ENCODE measurements at places on chromosomes 2 and 18.

DNA sequence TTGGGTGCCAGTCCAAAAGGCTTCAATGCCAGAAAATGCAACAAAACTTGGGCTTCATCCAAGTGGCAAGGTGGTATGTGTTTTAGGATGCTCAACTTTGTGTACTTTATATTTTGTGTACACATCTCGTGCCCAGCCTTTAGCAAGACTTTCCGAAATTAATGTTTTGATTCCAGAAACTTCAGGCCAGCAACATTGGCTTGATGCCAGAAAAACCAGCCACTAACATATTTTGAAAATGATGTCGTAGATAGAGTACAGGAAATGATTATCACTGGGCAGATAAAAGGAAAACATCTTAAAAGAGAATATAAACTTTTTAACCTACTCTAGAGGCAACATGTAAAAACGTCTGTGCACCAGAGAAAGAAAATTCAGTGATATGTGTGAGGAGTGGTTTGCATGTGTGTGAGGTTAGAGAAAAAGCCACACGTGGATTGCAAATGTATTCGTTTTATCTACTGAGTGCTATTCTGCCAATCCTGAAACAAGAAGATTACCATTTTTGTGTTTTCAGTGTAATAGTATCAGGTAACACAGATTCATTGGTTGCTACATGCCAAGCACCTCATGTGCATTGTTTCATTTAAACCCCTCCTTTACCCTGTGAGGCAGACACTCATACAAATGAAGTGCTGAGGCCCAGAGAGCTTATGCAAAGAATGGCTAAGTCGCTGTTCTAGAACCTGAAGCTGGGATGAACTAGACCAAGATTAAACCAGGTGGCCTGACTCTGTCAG, 264.8 kb downstream of the C1D start:
- DNase-seq, result no peak

DNA sequence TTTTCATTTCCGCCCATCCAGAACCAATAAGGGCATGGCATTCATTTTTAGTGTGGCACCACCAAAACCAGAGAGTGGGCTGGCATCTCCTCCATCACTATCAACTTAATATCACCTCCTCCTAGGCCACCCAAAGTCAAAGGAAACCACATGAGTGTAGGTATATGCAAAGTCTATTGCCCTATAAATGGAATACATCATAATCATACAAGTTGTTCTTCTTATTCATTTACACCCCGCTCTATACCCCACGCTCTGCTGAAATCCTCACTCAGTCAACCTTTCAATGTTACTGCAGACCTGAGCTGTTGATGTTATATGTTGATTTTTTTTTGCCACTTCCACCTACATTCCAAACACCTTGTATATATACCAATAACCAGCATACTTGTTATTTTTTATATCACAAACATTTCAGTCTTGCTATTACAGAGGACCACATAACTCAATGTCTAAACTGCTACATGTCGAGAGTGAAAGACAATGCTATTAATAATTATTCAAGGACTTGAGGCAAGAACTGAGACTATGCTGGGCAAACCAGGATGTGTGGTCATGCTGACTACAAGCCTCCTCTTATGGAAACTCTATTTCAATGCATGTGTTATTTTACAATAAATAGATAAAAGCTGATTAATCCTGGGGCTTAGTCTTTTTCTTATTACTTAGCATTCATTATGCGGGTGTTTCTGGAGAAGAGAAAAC, 466.5 kb upstream of the ID2 start:
- DNase-seq, result no peak

DNA sequence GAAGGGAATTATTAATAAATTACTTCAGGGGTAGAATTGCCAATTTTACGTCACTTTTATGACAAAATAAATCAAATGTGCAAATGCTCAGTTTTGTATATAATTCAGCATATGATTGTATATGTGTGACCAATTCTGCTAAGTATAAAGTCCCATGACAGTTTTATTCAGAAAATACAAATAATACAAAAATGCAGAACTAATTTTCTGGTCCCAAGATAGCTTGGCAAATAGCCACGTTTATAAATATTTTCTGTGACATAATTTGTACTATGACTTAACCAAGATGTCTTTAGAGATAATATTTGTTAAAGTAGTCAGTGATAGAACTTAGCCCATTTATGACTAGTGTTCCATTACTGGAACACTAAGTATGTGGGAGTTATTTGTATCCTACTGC, 24.2 kb upstream of the CAB39 start:
- DNase-seq, result no peak

- DNase-seq, result no peak
Observed at GRCh38 chr2:112939425-112939824, 28.5 kb downstream of the IL37 start.

DNA sequence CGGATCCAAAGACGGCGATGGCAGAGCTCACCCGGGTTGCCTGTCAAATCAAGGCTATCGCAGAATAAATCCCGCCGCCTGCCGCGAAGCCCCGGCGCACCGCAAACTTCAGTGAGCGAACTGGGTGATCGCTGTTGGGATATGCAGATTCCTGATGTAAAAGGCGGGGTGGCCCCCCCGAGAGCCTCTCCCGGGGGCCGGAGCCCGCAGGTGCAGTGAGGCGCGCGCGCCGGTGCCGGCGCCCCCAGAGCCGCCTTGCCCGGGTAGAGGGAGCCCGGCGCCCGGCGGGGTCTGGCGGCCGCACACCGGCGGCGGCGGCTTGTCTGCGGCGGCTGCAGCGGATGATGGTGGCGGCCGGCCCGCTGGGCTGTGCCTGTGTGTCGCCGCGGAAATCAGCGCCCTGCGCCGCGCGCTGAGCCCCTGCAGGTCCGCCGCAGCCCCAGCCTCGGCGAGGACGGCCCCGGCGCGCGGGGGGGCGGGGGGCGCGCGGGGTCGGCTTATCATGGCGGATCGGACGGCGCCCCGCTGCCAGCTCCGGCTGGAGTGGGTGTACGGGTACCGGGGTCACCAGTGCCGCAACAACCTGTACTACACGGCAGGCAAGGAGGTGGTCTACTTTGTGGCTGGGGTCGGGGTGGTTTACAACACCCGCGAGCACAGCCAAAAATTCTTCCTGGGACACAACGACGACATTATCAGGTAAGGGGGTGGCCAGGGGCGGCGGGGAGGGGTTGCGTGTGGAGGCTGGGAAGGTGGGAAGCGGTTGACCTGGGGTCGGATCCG, 1.3 kb downstream of the EML6 start:
- DNase-seq, result peak; percentile 43

DNA sequence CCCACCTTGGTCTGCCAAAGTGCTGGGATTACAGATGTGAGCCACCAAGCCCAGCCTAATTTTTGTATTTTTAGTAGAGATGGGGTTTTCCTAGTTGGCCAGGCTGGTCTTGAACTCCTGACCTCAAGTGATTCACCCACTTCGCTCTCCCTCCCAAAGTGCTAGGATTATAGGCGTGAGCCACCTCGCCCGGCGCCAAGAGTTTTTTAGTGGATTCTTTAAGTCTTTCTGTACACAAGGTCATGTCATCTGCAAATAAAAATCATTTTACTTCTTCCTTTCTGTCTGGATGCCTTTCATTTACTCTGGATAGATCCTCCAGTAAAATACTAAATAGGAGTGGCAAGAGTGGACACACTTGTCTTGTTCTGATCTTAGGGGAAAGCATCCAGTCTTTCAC, 61.7 kb downstream of the KCMF1 start:
- DNase-seq, result no peak

DNA sequence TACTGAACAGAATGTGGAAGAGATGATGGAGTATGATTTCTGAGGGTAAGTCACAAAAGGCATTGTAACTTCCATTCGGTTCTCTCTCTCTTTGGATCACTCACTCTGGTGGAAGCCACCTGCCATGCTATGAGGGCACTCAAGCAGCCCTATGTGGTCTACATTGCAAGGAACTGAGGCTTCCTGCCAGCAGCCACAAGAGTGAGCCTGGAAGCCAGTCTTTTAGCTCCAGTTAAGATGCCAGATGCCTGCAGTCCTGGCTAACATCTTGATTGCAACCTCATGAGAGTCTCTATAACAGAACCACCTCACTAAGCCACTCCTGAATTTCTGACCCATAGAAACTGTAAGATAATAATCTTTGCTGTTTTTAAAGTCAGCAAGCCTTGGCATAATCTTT, 935.7 kb downstream of the LRP1B start:
- DNase-seq, result no peak

DNA sequence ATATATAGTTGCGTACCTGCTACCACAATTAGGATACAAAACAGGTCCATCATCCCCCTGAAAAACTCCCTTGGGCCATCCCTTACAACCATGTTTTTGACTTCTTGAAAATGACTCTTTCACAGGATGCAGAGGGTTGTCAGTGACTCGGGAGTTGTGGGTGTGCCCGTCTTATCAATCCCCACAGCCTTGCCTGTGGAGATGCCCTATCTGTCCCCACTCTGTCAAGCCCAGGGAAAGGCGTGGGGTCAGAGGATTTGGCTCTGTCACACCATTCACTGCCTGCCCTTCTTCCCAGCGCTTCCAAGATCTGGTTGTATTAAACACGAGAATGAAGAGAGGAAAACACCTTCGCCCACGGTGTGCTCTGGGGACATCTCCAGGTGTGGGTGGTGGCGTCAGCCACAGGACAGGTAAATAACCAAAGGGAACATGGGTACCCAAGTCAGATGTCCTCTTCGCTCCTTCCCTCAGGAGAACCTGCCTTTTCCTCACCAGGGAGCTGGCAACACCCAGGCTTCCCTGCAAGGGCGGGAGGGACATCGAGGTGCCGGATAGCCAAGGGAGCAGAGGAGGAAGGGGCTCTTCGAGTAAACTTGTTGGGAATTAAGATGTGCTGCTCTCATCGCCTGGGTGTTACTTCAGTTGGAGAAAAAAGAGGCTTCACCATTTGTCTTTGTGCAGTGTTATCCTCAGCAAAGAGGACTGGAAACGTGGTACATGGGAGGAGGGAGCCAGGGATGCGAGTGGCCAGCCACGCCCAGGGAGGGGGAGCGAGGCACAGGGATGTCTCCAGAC, 100.3 kb downstream of the B3GNT2 start:
- no peak for DNase-seq

DNA sequence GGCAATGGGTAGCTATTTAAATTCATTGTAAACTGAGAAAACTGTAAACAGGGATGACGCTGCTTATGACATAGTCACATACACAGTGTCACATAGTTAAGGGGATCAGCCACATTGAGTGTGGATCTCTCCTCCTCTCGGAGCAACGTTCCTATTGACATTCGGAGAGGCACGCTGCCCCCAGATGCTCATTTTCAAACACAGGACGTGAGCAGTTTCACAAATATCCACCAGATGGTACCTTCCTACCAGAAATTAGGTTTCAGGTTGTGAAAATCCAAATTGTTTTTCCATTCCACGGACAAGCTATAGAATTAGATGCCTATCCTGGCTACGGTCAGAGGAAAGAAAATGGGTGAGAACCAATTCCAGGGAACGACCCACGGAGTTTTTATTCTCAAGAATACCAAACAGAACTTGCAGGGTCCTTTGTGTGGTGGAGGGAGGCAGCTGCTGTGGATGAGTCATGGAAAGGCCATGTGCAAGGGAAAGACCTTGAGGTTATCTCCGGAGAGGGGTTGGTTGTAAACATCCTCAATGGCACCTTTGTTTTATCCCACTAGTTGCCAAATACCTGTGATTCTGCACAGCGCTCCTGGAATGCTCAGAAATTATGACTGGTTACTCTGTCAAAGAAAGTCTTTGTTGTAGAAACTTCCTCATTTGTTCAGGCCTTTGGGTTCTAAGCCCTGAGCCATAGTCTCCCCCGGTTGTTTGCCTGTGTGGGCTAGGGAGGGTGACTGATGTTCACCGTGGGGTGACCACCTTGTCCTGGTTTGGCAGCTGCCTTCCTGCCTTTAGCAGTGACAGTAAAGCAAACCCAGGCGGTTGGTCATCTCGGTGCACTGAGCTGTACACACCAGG, 88.0 kb downstream of the ACTR3 start:
- no peak for DNase-seq

- no peak for DNase-seq
Observed at GRCh38 chr2:30713698-30714097, 93.5 kb downstream of the CAPN13 start.

GRCh38 chr18:63062246-63062645, 257.3 kb downstream of the BCL2 start:
- no peak for DNase-seq

- DNase-seq, result no peak
Observed at GRCh38 chr2:131055169-131056065, 37.8 kb downstream of the FAM168B start.
